Glutamatergic neuron (in vitro differentiated cells): ENCODE measurements at places on chromosomes 4 and X. TPM values are rescaled to one million over a fixed set of nuclear protein-coding genes. Genes with fewer than 3 reads are reported as not detected.

The NLGN4X gene
- 40.9 TPM for total RNA-seq

The ZNF81 gene
- 19.4 TPM for total RNA-seq

The ANAPC10 gene
- 16.2 TPM for total RNA-seq

The QDPR gene
- total RNA-seq = 31.6 TPM

The LNX1 gene
- 0.10 TPM for total RNA-seq

The AADAT gene
- total RNA-seq = 28.4 TPM

The CPZ gene
- total RNA-seq = 0.27 TPM

The RBM47 gene
- total RNA-seq = 0.98 TPM

The L1CAM gene
- total RNA-seq = 925 TPM

The PRDM8 gene
- 16.6 TPM for total RNA-seq

The MAGEA8 gene
- total RNA-seq = not detected

The FGG gene
- total RNA-seq = not detected

The ZCCHC18 gene
- 12.1 TPM for total RNA-seq

The AFP gene
- not detected for total RNA-seq

The UGT8 gene
- total RNA-seq = 0.98 TPM

The GAGE12H gene
- not detected for total RNA-seq

The AKAP14 gene
- total RNA-seq = not detected
